ENCODE measurements at places on chromosomes 5 and 9.

- DNase-seq = no peak
Measured at GRCh38 chr9:69815313-69815712, 5.3 kb upstream of the CFAP95 start.

- no peak for DNase-seq
Measured at GRCh38 chr5:38237681-38238080, 20.7 kb upstream of the EGFLAM start.

DNA sequence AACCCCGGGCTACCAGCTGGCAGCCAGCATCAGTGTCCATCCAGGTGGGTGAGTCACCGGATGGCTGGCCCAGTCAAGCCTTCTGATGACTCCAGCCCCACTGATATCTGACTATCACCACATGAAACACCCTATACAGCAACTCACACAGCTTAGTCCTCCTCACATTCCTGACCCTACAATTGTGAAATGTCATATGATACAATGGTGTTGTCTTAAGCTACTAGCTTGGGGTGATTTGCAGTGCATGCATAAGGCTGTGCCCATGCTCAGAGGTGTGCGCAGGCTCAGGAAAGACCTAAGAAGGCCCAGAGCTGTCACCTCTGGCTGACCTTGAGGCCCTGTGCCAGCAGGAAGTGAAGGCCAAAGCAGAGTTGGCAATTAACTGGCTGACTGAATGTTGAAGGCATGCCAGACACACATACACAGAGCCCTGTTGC, 21.5 kb upstream of the SEMA4D start:
- DNase-seq = no peak

DNA sequence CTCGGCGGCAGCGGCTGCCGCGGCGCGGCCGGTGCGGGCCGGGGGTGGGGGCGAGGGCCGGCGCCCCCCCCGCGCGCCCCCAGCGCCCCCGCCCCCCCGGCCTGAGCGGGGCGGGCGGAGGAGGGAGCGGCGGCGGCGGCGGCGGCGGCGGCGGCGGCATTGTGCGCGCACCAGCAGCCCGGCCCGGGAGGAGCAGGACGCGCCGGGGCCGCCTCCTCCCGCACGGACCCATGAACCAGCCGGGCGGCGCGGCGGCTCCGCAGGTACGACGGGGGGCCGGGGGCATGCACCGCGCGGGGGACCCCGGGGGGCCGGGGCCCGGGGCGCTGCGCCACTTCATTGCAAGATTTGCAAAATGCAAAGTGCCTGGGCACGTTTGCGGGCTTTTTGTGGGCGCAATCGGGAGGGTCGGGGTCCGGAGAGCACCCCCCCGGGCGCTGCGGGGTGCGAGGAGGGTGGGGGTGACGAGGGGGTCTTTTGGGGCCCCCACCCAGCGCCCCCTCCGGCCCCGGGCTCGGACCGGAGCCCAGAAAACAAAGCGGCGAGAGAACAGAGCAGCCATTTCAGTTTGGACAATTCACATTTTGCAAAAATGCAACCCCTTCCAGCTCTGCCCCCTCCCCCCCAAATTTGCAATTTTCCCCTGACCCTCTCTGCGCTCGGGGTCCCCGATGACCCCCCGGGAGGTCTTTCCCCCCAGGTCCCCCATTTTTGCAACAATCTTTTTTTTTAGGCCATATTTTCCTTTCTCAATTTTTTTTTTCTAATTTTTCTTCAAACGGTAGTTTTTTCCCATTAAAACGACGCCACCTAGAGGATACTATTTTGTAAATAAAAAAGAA, at the start of gene ZNF618:
Gene ZNF618 (plus strand): TSS at position 159 of the 842 bp plus-strand sequence. CDS start 72 bp downstream, at position 231.
- DNase-seq = peak; percentile 15

GRCh38 chr5:178283520-178283919, 50.9 kb upstream of the PHYKPL start:
- no peak for DNase-seq

DNA sequence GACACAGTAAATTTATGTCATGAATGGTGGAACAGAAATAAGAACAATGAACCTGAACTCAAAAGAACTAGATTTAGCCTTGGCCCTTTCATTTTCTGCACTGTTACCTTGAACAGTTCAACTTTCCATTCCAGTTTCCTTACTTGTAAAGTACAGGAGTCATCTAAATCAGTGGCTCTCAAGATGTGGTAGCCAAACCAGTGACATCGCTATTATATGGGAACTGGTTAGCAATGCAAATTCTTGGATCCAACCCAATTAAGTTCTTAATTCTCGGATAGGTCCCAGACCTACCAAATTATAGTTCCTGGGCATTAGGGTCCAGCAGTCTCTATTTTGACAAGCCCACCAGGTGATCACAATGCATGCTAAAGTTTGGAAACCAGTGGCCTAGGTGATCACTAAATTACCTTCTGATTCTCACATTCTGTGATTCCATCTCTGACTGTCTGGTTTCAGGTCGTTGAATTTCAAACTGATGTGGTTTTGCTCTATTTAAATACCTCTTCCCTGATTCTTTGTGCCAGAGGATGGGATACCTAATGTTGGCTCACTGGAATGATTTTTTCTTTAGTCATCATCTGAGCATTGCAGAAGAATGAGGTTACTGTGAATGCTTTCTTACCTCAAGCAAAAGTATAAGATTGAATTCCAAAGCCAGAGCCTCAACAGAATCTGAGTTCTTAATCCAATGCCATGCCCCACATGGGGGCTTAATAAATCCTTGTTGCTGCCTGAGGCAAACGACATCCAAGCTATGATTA, 253.8 kb downstream of the ENC1 start:
- DNase-seq = no peak

DNA sequence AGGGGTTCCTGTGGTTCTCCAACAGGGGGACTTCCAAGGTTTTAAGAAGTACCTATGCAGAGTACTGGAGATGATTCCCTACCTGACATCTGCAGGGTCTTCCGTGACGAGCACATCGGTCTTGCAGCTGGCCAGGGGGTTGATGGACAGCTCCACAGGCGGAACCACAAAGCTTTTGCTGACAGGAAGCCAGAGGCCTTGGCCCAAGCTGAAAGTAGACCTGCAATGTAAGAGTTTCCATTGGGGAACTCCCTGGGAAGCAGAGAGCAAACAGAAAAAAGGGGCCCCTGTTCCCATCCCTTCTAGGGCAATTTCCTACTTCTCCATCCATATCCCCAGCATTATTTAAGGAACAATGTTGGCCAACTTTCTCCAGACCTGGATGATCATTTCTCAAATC, 288.0 kb downstream of the TRIM32 start:
- DNase-seq = no peak

DNA sequence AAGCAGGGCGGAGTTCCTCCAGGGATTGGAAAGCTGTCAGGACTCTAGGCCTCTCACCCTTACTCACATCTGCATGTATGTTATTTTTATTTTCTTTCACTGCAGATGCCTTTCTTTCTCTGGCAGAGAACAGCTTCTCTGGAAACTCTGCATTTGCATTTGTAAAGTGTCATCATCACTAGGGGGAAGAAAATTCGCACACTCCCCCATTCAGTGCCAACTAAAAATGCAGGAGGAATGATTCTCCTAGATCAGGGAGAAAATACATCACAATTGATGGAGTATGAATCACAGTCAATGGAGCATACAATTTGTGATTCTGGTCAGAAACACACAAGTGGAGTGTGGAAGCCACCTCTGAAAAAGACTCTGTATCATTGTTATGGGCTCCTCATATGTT, 351.4 kb upstream of the FTMT start:
- no peak for DNase-seq

DNA sequence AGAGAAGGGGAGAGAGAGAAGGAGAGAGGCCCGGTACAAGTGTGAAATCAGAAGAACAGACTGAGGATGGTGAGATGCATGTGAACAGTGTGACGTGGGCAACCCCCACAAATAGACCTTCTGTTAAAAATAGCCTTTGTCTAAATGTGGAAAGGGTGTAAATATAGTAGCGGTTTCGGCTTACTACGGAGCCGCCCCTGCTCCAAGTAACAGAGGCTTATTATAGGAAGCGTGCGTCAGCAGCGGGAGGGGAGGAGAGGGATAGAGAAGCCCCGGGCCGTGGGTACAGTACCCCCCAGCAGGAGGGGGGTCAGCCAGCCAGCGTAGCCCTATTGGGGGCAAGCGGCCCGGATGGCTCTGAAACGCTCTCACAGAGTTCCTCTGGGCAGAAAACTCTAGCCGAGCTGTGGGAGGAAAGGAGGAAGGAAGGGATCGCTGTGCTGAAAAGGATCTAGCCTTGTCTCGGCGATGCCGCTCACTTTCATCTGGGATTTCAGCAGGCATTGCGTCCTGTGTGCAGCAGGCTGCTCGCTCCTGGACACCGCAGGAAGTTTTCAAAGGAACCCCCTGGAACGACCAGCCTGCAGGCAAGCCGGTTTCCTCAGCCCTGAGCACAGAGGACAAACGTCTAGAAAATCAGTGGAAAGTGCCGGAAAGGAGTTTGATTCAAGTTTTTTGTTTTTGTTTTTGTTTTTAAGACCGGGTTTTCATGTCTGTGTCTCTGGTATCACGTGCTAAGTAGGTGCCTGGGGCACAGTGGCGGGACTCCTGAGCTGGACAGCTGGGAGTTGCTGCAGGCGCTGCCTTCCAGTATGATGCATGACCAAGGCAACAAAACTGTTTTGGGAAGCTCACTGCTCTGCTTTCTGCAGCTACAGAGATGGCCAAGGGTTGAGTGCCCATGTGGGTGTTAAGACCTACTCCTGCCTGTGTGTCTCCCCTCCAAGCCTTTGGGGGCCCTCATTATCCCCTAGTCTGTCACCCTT, 146.6 kb downstream of the SEC61B start:
- no peak for DNase-seq

DNA sequence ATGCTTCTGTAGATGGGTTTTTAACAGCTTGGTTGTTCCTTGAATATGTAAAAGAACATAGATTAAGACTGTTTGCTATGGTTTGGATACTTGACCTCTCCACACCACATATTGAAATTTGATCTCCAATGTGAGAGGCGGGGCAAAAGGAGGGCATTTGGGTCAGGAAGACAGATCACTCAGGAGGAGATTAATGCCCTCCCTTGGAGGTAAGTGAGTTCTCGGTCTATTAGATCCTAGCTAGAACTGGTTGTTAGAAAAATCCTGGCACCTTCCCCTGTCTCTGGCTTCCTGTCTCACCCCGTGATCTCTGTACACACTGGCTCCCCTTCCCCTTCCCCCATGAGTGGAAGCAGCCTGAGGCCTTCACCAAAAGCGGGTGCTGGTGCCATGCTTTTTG, 281.1 kb upstream of the ANKRD55 start:
- DNase-seq = no peak

- no peak for DNase-seq
Measured at GRCh38 chr5:56876327-56876726, 33.1 kb upstream of the SETD9 start.

DNA sequence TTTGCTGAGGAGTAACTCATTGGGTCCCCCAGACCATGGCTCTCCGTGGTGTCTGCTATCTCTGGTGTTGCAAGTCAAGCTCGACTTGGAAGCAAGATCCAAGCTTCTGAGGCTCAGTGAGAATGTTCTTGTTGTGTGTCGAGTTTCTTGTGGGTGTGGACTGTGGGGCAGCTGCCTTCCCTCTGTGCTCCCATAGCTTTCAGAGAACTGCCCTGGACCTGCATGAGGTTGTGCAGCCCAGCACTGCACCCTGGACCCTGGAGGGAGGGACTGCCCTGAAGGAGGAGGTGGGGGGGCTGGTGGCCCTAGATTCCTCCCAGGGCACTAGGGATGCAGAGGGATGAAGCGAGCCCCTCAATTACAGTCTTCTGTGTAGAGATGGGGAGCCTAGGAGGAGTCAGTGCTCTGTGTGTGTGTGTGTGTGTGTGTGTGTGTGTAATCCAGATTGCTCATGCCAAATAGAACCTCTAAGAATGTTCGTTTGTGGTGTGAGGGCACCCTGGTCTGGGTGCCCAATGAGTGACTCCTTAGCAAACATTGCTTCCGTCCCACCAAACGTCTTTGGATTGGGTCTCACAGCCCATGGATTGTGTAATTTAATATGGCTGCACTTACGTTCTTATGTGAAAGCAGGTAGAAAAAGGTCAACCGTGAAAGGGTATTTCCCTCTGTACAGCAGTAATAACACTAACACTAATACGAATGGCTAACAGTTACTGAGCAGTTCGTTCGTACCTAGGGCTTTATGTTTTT, 143.3 kb upstream of the LMX1B start:
- DNase-seq = no peak

DNA sequence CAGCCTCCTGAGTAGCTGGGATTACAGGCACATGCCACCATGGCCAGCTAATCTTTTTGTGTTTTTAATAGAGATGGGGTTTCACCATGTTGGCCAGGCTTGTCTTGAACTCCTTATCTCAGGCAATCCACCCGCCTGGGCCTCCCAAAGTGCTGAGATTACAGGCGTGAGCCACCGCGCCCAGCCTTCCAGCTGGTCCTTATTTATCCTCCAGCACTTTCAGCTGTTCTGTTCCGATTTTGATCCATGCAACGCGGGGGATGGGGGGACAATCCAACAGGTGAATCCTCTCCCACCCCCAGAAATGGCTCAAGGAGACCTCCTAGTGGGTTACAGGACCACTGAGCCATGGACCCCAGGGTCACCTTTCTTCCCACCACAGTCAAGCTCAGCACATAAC, 14.7 kb upstream of the CDKN2AIPNL start:
- DNase-seq = no peak

- no peak for DNase-seq
Measured at GRCh38 chr5:6704361-6704851, 8.8 kb upstream of the TENT4A start.

GRCh38 chr5:75550597-75550996, 38.9 kb downstream of the POLK start:
- no peak for DNase-seq

DNA sequence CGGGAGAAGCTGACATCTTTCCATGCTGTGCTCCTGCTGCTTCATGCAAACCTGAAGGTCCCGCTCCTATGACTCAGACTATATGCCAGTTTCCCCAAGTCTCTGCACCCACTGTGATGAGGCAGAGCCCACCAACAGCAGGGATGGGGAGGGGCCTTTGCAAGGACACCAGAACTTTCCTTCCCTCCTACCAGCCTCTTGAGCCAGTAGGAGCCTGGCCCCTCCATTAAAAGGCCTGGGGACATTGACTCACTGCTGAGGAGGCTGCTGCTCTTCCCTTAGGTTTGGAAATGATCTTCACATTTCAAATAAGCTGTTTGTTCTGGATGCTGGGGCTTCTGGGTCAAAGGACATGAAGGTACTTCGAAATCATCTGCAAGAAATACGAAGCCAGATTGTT, 26.1 kb upstream of the CTSL start:
- no peak for DNase-seq

DNA sequence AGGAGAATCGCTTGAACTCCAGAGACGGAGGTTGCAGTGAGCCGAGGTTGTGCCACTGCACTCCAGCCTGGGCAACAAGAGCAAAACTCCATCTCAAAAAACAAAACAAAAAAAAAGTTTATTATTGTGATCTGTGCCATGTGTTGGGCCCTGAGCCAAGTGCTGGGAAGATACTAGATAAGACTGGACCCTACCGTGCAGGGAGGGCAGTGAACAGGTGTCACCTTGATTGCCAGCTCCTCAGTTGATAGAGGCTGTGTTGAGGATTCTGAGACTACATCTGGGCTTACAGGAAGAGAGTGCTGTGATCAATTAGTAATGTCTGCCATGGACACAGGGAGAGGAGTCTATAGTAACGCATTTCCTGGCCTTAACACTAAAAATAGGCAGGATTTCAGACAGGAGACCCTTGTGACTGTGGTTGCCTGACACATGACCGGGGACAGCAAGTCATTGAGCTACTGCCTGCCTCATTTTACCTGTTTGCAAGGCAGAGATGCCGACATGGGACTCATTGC, 201.5 kb downstream of the C9orf50 start:
- no peak for DNase-seq

- no peak for DNase-seq
Measured at GRCh38 chr9:34084562-34084961, 35.9 kb upstream of the UBAP2 start.
